BJ (cell line): ENCODE measurements at places on chromosomes 4 and X.

DNA sequence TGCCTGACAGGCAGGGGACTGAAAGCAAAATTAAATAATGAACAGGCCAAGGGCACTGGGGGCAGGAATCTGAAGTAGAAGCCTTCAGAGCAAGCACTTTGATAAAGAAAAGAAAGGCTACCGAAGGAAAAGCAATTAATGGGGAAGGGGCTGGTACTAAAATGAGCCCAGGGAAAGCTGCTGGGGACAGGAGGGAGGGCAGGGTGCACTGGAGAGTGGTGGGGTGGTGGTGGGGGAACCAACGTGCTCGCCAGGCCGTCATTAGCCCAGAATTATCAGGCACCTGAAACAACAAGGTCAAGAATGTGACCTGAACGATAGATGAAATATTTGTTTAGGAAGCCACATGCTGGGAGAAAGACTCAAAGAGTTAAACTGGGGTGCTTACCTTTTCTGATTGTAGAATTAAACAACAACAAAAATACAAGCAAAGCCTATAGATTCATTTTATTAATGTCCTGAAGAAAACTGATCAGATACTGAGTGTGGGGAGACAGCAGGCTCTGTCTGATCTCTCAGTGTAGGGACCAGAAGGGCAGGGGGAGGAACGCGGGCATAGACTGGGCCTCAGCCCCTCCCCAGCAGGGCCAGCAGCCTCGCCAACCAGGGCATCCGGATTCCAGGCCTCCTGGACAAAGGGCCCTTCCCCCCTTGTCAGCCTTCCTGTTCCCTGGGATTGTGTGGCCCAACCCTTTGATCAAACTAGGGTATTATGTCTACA is 239.7 kb upstream of the KLF3 start:
- DNase-seq = no peak

DNA sequence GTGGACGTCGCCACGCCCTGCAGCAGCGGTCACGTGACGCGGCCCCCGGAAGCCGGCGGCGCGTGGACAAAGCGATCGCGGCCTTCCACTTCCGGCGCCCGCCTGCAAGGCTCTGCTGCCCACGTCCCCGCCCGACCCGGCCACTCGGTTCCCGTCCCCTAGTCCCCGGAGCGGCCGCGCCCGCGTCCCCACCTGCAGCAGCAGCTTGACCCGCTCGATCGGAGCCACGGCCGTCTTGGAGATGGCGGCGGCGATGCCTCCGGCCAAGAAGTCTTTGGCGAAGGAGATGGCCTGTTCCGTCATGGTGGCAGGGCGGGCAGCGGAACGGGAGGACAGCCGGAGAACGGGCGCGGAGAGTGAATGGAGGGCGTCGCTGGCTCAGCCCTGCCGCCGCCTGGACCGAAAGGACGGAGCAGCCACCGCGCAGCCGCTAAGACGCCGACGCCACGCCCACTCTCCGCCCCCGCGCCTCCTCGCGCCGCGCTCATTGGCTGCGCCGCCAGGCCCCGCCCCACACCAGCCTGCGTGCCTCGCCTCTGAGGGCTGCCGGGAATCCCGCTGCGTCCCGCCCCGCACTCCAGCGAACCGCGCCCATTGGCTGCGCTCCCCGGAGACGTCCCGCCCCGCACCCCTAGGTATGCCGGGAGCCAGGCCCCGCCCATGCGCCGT is at the start of gene SLC25A6:
SLC25A6 (minus strand) TSS at position 407 of the 669 bp plus-strand sequence; CDS start at position 303, 104 bp downstream.
- DNase-seq = peak; percentile 78

DNA sequence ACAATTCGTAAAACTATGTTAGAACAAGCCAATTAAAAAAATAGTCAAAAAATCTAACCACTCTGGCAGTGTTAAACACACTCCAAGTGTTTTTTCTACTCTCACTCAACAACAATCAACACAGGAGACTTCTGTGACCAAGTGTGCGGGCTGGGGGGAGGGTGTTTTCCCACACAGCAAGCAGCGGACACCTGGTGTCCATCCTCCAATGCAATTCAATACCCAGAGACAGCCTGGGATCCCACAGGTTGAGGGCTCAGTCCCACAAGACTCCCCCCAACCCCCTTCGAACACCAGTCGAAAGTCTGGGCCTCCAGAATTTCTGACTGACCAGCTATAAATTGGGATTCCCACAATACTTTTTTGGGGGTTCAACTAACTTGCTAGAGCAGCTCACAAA is 8.3 kb upstream of the PIM2 start:
- DNase-seq = no peak

GRCh38 chrX:149470955-149471354 is 34.2 kb downstream of the IDS start:
- no peak for DNase-seq

GRCh38 chr4:2428496-2429213 is 9.9 kb downstream of the CFAP99 start:
- no peak for DNase-seq

DNA sequence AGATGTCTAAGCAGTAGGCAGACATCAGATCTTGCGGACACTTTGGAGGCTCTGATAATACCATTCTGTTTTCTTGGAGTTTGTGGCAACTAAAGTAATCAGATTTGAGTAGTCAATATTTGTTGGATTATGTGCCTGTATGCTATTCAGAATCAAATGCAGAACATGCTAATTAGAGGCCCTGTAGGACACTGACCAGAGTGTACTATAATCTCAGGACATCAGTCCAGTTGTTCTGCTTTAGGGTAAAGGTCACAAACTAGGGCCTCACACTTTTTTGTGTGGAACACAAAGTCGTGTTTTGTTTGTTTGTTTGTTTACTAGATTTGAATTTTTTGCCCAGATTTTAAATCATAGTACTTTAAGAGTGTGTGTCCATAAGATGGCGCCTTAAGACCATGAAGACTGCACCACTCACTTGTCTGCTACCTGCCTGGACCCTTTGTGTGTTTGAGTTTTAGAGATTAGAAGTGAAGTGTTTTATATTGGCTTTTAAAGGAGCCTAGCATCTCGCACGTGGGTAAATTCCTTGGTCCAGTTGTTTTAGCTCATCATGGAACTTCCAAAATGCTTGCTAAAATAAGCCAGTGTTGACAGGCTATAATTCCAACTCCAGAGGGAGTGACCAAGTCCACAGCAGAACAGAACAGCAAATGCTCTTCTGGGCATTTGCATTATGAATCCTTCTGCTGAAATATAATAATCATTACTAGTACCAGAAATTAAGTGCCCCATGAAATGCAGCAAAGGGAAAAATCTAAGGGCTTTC is 34.7 kb downstream of the IL13RA1 start:
- no peak for DNase-seq

- DNase-seq = no peak
Measured at GRCh38 chr4:152187693-152188092, 348.2 kb downstream of the FBXW7 start.

- no peak for DNase-seq
Measured at GRCh38 chrX:139929876-139930275, 3.0 kb downstream of the ATP11C start.

- no peak for DNase-seq
Measured at GRCh38 chr4:121479808-121480207, 99.0 kb upstream of the QRFPR start.

- DNase-seq = no peak
Measured at GRCh38 chr4:16029262-16029661, 54.6 kb downstream of the PROM1 start.

DNA sequence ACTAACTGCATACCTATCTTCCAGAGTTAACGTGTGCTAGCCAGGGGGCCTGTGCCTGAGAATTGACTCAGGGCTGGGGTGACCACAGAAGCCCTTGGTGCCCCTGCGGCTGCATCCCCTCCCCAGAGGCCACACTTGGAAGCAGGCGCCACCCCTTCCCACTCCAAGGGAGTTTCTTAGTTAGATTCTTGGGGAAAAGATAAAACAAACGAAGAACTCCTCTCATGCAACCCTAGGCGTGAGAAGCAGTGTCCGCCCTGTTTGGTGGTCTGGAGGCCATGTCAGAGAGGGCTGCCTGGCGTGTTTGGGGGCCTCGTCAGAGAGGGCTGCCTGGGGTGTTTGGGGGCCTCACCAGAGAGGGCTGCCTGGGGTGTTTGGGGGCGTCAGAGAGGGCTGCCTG is 50.3 kb upstream of the HGFAC start:
- no peak for DNase-seq

- DNase-seq = no peak
Measured at GRCh38 chr4:5891563-5892322, 1.1 kb downstream of the CRMP1 start.

DNA sequence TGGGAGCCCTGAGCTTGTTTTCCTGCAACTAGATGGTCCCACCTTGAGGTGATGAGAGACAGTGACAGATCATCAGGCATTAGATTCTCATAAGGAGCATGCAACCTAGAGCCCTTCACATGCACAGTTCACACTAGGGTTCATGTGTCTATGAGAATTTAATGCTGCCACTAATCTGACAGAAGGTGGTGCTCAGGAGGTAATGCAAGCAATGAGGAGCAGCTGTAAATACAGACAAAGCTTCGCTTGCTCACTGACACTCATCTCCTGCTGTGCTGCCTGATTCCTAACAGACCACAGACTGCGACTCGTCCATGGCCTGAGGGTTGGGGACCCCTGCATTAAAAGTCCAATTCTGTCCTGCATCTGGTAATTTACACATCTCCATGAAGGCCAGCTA is 141.6 kb downstream of the KCNIP4 start:
- no peak for DNase-seq

- DNase-seq = no peak
Measured at GRCh38 chr4:165813606-165814005, 59.4 kb upstream of the TLL1 start.

DNA sequence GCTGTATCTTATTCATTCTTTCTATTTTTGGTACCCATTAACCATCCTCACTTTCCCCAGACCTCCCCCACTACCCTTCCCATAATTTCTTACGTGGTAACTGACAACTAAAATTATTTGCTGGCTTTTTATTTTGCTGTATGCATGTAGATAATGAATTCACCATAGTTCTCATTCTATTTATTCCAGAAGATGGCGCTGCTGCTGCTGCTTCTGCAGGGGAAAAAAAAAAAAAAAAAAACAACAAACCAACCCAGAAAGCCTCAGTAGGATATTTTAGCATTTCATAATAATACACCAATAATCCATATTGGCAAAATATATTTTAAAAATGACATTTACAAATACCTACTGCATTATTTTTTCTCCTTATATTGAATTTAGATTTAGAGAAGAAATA is 416.6 kb upstream of the MAGEB18 start:
- no peak for DNase-seq

DNA sequence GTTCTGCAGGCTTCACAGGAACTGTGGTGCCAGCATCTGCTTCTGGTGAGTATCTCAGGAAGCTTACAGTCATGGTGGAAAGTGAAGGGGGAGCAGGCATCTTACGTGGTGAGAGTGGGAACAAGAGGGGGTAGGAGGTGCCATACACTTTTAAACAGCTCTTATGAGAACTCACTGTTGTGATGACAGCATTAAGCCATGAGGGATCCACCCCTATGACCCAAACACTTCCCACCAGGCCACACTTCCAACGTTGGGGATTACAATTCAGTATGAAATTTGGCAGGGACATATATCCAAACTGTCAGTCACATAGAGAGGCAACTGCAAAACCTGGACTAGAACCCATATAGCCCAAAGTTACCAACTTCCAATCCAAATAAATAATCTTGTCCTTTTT is 43.1 kb upstream of the ZCCHC12 start:
- DNase-seq = no peak

DNA sequence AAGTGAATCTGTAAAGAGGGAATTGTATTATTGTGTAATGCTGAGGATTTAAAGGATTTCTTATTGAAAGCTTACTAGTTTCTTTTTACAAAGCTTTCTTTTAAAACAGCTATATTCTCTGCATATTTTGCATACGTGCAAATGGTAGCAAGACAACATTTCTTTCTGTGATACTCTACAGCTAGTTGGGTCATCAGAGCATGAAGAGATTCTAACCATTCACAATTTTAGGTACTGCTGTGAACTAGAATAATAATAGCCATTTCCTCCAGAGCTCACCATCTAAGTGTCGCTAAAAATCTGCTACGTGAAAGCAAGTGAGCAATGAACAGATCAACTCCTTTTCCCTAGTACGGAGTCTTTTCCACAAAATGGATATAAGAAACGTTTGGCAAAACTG is 37.3 kb downstream of the ARHGAP6 start:
- no peak for DNase-seq

- DNase-seq = no peak
Measured at GRCh38 chrX:68705986-68706385, 58.5 kb downstream of the STARD8 start.

- no peak for DNase-seq
Measured at GRCh38 chr4:8701126-8702019, 108.8 kb downstream of the CPZ start.

DNA sequence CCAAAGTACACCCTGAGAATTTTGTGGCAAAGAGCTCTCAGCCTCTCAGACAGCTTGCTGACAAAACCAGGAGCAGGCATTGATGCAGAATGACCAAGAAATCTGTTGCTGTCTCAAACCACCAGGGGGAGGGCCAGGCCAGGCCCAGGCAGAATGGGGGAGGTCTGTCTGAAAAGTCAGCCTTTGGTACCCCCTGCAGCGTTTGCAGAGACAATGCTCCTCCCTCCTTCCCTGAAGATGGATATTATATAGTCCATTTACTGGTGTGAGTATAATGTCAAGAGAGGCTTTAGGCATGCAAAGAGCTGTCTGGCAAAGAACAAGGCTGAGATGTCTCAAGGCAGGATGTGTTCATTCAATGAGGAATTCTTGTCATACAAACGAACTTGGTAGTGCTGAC is 52.9 kb upstream of the TRPC5OS start:
- no peak for DNase-seq

DNA sequence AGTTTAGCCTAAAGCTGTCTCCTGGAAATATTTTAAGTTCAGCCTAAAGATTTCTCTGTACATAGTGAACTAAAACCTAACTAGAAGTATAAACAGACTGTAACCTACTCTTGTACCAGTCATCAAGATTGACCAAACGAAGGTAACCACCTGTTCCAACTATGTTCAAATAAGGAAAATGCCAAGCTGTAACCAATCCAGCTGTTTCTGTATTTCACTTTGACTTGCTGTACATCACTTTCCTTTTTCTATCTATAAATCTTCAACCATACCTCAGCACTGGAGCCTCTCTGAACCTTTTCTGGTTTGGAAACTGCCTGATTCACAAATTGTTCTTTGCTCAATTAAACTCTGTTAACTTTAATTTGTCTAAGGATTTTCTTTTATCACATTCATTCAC is 3.1 kb upstream of the CYSLTR1 start:
- DNase-seq = no peak

- DNase-seq = no peak
Measured at GRCh38 chr4:173417833-173418232, 18.9 kb upstream of the SCRG1 start.
